ENCODE measurements at places on chromosomes 12 and 14.

DNA sequence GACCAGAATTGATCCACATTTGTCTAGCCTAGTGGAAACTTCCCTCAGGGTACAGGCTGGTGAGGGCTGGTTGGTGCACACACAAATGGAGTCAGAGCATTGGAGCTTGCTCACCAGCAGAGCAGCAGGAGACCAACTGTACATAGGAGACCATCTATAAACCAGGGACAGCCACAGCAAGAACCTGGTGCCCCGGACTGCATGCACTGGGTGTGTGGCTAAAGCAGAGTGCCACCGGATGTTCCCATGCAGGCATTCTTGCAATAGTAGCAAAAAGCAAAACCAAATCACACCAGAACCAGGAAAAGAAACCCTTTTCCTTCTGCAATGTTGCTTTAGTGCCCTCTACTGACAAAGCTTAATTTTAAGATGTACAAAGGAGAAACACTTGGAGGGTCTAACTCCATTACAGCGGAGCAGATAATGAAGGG lies 136.4 kb downstream of the MDGA2 start:
- DNase-seq: no peak

DNA sequence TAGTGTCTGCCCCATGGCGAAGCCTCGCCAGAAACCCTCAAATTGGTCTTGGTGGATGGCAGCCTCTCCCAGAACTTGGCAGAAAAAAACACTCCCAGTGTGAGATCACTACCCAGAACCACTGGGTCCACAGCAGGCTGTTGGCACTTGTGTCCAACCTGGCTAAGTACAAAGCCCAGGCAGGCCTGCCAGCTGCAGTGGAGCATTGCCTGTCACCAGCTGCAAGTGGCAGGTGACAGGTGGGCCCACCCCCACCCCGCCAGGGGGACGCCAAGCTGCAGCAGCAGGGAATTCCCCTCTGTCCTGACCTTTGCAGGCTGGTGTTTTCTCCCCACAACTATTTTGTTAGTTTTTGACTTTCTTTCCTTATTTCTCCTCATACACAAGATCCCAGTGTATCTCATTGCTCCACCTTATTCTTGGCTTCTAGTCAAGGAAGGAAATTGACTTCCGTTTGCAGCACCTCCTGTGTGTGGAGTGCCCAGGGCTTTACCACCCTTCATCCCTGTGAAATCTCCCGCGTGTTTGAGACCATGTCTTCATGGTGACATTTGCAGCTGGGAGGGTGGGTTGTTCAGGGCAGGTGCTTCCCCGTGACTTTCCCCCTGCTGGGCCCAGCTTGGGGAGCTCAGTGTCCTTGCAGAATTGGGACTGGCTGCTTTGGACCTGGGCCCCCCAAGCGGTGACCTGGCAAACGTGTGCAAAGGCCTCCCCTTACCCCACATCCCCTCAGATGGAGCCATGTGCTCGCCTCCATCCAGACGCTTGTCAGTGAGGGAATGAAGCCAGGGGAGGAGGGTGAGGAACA lies 73.8 kb upstream of the RIN3 start:
- no peak for DNase-seq

DNA sequence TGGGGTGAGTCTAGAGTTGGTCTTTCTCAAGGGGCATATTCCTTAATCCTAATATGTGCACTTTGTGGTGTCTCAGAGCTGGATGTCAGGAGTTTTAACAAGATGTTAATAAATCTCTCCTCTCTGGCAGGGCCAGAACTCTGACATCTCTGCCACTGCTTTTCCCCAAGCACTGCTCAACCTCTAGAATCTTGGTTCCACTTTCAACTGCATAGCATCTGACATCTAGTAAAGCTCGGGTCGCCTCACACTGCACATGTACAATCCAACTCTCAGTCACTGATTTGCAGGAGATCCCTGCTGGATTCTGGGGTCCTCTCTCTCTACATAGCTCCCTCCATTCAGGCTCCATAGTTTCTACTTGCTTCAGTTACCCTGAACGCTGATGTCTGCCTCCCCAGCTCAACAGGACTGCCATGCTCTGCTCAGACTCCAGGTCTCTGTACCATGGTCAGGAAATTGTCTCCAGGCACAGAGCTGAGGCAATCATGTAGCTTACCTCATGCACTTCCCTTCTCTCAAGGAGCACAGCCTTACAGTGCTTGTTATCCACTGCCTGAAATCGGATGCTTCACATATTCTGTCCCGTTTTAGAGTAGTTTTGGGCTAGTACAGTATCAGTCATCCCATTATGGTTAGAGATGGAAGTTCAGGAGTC lies 1.6 kb downstream of the PTCSC3 start:
- DNase-seq: no peak

DNA sequence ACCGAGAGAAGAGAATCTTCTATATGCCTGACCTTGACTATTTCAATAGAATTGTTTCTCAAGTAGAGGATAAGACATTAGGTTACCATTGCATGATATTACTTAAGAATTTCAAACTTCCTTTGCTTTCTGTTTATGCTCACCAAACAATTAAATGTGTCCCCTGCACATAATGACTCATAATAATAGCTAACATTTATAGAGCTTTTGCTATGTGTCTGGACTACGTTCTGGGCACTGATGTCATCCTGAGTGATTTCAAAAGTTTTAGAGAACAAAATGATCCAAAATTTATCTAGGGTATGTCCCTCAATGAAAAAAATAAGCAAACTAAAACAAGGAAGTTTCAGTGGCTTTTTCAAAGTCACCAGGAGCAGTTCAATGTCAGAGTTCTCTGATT lies 38.8 kb downstream of the SLC15A5 start:
- DNase-seq: no peak

Measured in activated T-cell treated with anti-CD3 and anti-CD28 coated beads, Interleukin-2, amount 50 U/mL, for 72 hours (primary cell).